Left kidney (tissue), 8 donors: ENCODE measurements at places on chromosomes 5 and 9. TPM values are rescaled to one million over a fixed set of nuclear protein-coding genes. Genes with fewer than 3 reads are reported as not detected.
A peak's percentile ranks its signal among the peaks of the same experiment; 100 is the strongest.

Gene MCTP1
- polyA plus RNA-seq, result 7.7 TPM

- peak; percentile 44 for DNase-seq
Observed at GRCh38 chr5:172602783-172603231, 38.3 kb upstream of the NEURL1B start.

Gene PCDHGC5
- polyA plus RNA-seq, result 0.81 TPM

Gene QRFP
- 0.30 TPM for polyA plus RNA-seq

DNA sequence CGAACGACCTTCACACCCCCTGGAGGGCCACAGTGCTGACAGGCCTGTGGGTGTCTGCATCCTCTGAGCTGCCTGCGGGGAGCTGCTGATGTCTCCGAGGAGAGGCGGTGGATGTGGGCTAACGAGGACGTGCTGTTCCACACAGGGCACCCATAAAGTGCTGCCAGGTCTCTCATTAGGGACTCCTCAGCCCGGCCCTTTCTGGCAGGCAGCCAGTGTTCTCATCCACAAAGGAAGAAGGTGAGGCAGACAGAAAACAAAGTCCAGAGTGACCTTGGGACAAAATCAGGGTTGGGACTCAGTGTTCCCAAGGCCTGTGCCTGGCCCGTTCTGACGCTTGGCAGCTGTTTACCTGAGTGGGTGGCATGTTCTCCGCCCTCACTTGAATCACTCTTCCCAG, 29.3 kb downstream of the CARTPT start:
- DNase-seq, result no peak

Gene ITGA1
- polyA plus RNA-seq, result 60.0 TPM

GRCh38 chr5:139774980-139775661, 20.5 kb upstream of the PSD2 start:
- DNase-seq, result no peak

- no peak for DNase-seq
Observed at GRCh38 chr9:31908158-31908890, 476.1 kb upstream of the ACO1 start.

- DNase-seq, result no peak
Observed at GRCh38 chr5:5326115-5326758, 96.2 kb upstream of the ICE1 start.

Gene GRIN1
- polyA plus RNA-seq, result not detected

Gene PITX1
- not detected for polyA plus RNA-seq

Gene SLC45A2
- polyA plus RNA-seq, result 1.0 TPM

- no peak for DNase-seq
Observed at GRCh38 chr9:93170571-93170970, 13.4 kb upstream of the WNK2 start.

- DNase-seq, result no peak
Observed at GRCh38 chr9:127523312-127523851, 72.1 kb downstream of the LRSAM1 start.

DNA sequence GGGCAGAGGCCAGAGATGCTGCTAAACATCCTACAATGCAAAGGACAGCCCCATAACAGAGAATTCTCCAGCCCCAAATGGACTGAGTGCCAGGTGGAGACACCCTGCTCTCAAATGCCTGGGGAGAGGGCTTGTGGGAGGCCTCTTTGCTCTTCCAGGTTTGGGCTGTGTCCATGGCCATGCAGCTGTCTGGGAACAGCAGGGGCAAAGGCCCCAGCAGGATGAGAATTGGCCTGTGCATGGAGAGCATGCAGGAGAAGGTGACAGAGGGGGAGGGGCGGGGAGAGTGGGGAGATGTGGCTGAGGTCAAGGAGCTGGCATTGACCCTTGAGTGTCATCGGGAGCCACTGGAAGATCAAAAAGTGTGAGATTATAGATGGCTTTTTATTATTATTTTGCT, 111.5 kb upstream of the ERCC6L2 start:
- no peak for DNase-seq
